ENCODE measurements at places on chromosomes 2 and 18. TPM values are rescaled to one million over a fixed set of nuclear protein-coding genes. Genes with fewer than 3 reads are reported as not detected.

SERPINB10 gene
- not detected for total RNA-seq

CD8B2 gene
- total RNA-seq: not detected

UGT1A5 gene
- not detected for total RNA-seq

GBX2 gene
- total RNA-seq: not detected

SLC35F5 gene
- total RNA-seq: 21.6 TPM

DNA sequence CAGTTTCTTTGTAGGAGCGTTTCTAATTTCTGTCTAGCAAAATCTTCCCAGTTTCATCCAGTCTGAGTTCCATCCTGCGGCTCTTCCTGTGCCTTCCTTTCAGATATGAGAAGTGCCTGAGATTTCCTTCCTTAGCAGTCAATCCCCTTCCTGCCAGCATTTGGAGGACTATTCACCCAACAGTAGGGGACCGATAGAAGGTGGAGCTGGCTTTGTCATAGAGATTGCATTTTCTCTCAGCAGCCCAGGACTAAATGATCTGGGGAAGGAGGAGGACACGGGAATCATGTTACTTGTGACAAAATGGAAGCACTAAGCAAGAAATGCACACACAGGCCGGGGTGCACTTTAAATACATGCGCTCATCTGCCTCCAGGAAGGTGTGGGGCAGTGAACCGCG lies 5.6 kb upstream of the SMIM21 start:
- no peak overlapping the region for H3K4me3 ChIP-seq
- DNase-seq: no peak
- no peaks in the 10 kb centered on the region for H3K36me3 ChIP-seq
- no peaks in the 10 kb centered on the region for H3K4me1 ChIP-seq
- H3K27me3 ChIP-seq: peaks cover 19% of the 10 kb centered on the region

GRCh38 chr2:184527058-184527457 lies 71.3 kb upstream of the ZNF804A start:
- no peaks in the 10 kb centered on the region for H3K27me3 ChIP-seq
- no peak overlapping the region for H3K4me3 ChIP-seq
- no peaks in the 10 kb centered on the region for H3K36me3 ChIP-seq
- H3K4me1 ChIP-seq: no peaks in the 10 kb centered on the region
- no peak for DNase-seq
- no peak overlapping the region for H3K27ac ChIP-seq

GRCh38 chr2:27795868-27796277 lies 24.4 kb downstream of the MRPL33 start:
- H3K36me3 ChIP-seq: no peaks in the 10 kb centered on the region
- H3K27me3 ChIP-seq: no peaks in the 10 kb centered on the region

DNA sequence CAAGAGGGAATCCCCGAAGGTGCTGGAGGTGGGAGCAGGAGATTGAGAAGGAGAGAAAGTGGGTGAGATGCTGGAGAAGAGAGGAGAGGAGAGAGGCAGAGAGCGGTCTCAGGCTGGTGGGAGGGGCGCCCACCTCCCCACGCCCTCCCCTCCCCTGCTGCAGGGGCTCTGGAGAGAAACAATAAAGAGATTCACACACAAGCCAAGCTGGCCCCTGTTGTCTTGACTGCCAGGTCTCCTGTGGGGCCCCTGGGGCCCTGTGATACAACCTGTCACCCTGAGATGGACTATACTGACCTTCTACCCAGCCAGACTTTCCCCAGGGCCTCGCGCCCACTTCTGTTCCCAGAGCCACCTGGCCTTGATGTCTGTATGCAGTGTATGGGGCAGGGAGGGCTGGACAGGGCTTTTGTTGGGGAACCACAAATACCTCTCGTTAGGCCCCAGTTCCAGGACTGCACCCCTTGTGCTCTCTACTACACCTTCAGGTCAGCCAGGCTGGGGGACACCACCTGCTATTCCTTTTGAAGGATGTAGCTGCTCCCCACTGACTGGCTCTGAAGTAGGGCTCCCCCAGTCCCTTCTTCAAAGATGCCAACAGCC lies 8.0 kb upstream of the SPEG start:
- no peak overlapping the region for H3K4me3 ChIP-seq
- H3K36me3 ChIP-seq: no peaks in the 10 kb centered on the region
- H3K4me1 ChIP-seq: no peaks in the 10 kb centered on the region
- no peak for DNase-seq

GRCh38 chr2:188280811-188281222 lies 10.9 kb upstream of the GULP1 start:
- no peak overlapping the region for H3K27ac ChIP-seq
- no peak for DNase-seq
- H3K36me3 ChIP-seq: no peaks in the 10 kb centered on the region
- H3K4me1 ChIP-seq: no peaks in the 10 kb centered on the region
- H3K27me3 ChIP-seq: no peaks in the 10 kb centered on the region

DNA sequence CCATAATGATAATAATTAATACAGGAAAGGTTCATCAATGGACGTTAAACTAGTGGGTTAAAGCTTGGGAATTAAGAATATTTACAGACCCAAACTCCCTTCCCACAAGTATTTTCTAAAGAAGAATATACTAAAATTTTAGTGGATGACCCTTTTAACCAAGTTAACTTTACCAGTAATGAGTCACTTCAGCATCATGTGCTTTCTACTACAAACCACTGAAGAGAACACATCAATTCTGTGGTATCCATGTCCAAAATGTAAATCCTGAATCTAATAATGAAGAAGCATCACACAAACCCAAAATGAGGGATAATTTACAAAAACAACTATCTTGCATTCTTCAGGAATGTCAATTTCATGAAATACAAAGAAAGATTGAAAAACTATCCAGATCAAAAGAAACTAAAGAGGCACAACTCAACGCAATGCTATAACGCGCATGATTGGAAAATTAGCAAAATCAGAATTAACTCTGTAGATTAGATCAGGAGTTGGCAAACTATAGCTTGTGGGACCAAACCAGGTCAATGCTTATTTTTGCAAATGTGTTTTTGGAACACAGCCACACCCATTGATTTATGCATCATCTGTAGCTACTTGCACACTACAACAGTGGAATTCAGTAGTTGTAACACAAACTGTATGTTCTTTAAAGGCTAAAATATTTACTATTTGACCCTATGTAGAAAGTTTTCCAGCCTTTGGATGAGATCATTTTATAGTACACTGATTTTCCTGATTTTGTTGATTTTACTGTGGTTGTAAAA lies 27.5 kb downstream of the COPS8 start:
- H3K27me3 ChIP-seq: no peaks in the 10 kb centered on the region
- H3K27ac ChIP-seq: no peak overlapping the region
- H3K4me3 ChIP-seq: no peak overlapping the region
- no peaks in the 10 kb centered on the region for H3K4me1 ChIP-seq
- no peak for DNase-seq
- H3K36me3 ChIP-seq: no peaks in the 10 kb centered on the region

GRCh38 chr2:120704696-120705095 lies 31.0 kb upstream of the GLI2 start:
- H3K27me3 ChIP-seq: peaks cover 13% of the 10 kb centered on the region
- H3K4me1 ChIP-seq: no peaks in the 10 kb centered on the region
- H3K4me3 ChIP-seq: no peak overlapping the region
- DNase-seq: no peak
- no peaks in the 10 kb centered on the region for H3K36me3 ChIP-seq

DNA sequence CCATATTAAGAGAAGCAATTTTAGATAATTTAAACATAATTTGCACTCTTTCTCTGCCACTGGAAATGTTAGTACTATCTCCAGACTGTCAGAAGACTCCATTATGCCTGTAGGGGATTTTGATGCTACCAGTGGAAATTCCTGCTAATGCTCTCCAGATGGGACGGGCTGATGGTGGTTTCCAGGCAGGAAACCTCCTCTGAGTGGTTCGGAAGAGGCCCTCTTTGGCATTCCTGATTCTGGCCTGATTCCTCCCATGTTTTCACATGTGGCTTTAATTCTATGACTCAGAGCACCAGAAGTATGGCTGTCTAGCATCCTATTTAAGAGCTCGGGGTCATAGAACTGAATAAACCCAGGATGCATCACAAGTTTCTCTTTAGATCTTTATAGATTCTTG lies 70.9 kb upstream of the ST6GAL2 start:
- no peaks in the 10 kb centered on the region for H3K36me3 ChIP-seq
- H3K27me3 ChIP-seq: no peaks in the 10 kb centered on the region
- H3K27ac ChIP-seq: no peak overlapping the region
- no peak overlapping the region for H3K4me3 ChIP-seq

GRCh38 chr2:168851674-168852320 lies 38.4 kb downstream of the SPC25 start:
- no peaks in the 10 kb centered on the region for H3K27me3 ChIP-seq
- H3K27ac ChIP-seq: no peak overlapping the region
- H3K4me3 ChIP-seq: no peak overlapping the region
- no peaks in the 10 kb centered on the region for H3K4me1 ChIP-seq

DNA sequence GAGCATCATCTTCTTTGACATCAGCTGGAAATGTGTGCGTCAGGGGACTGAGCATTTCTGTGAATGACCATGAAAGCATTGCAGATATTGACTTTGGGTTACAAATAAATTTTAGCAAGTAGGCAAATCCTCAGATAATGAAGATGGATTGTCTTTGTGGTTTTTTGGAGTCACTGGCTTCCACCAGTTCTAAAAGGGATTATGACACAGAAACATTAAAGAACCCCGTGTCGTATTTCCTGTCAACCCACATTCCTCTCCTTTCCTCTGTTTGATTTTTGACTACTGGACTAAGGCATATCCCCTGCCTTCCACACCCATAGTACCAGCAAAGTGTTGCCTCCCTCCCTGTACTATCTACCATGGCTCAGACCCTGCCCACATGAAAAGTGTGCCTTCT lies 268.1 kb downstream of the MYO3B start:
- H3K4me1 ChIP-seq: no peaks in the 10 kb centered on the region
- H3K4me3 ChIP-seq: no peak overlapping the region
- no peak for DNase-seq
- no peaks in the 10 kb centered on the region for H3K36me3 ChIP-seq
- H3K27me3 ChIP-seq: peaks cover 7% of the 10 kb centered on the region

GRCh38 chr2:120504936-120505705 lies 159.2 kb downstream of the INHBB start:
- H3K27me3 ChIP-seq: no peaks in the 10 kb centered on the region
- no peak overlapping the region for H3K4me3 ChIP-seq
- no peak overlapping the region for H3K27ac ChIP-seq

DNA sequence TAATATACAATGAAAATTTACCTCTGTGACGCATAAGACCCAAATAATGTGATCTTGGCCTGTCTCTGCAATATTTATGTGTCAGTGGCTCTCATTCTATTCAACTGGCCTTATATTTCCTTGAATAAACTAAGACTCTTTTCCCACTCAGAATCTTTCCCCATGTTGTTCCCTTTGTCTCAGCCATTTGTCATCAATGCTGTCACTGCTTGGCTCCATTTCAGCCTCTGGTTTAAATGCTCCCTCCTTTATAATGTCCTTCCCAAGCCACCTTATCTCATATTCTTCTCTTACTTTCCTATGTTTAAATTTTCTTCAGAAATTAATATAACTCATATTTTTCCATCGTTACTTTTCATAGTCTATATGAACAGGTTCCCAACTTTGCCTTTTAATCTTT lies 158.3 kb upstream of the DTNA start:
- no peaks in the 10 kb centered on the region for H3K27me3 ChIP-seq
- H3K4me1 ChIP-seq: no peaks in the 10 kb centered on the region
- DNase-seq: no peak
- no peaks in the 10 kb centered on the region for H3K36me3 ChIP-seq
- no peak overlapping the region for H3K27ac ChIP-seq

DNA sequence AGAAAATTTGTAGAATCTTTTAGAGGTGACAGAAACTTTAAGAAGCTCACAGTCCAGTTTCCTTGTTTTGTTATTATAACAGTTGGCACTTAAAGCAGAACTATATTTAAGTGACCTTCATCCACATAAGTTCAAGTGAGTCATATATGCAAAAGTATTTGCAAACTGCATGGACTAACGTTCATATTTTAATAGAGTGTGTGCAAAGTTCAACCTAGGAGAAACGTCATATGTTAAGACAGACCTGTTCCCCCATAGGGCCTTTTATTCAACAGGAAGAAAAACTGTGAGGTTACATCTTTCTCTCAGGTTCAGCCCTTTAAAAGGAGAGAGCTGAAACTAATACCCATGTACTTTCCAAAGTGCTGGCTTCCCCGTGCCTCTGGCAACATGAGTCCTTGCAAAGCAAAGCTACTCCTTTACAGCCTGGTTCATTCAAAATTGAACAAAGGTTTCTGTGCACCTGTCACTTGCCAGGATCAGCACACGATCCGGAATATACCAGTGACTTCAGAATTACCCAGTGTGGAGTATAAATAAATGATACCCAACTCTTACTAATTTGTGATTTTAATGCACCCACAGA lies 280.0 kb upstream of the RAB12 start:
- H3K36me3 ChIP-seq: no peaks in the 10 kb centered on the region
- no peak for DNase-seq
- no peaks in the 10 kb centered on the region for H3K4me1 ChIP-seq
- no peaks in the 10 kb centered on the region for H3K27me3 ChIP-seq
- H3K27ac ChIP-seq: no peak overlapping the region
- H3K4me3 ChIP-seq: no peak overlapping the region

DNA sequence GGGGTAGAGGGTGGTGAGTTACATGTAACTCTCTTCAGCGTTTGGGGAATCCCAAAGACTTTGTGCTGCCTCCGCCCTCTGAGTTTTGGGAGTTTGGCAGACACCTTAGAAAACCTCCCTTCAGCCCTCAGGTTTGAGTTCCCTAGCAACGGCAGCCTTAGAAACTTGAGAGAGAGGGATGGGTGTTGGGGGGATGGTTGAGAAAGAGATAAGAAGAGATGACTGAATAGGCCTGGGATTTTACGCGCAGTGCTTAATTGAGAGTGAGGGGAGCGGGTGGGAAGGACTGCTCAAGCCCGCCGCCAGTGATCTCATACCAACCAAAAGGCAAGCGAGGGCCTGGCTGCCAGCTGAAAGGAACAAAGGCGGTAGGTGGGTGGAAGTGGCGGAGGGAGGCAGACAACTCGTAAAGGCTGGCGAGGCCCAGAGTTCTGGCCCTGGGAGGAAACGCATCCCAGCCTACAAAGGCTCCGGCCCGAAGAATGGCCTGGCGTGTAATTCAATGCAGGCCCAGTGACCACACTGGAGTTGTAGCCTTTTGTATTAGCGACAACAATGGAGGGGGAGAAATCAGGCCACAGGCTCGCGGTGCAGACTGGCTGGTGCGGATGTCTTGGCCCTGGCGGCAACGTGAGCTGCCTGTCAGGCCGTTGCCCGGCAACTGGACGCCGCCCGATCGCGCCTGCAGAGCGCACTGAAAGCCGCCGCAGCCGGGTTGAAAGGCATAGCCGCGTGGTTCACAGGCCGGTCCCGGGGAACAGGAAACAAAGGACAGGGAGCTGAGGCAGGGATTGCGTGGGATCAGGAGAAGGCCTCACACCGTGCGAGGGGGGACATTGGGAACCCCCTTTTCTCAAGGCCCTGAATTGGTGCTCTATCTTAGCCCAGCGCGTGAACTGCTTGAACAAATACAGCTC lies 39.9 kb upstream of the DARS1 start:
- H3K27me3 ChIP-seq: no peaks in the 10 kb centered on the region
- peaks cover 3% of the 10 kb centered on the region for H3K4me1 ChIP-seq
- H3K27ac ChIP-seq: no peak overlapping the region
- H3K36me3 ChIP-seq: peaks cover 4% of the 10 kb centered on the region

GRCh38 chr18:57959278-57959677 lies 84.7 kb upstream of the NEDD4L start:
- H3K27ac ChIP-seq: no peak overlapping the region
- no peaks in the 10 kb centered on the region for H3K36me3 ChIP-seq
- peaks cover 21% of the 10 kb centered on the region for H3K27me3 ChIP-seq
- no peaks in the 10 kb centered on the region for H3K4me1 ChIP-seq
- no peak overlapping the region for H3K4me3 ChIP-seq
- no peak for DNase-seq

- DNase-seq: no peak
- H3K27ac ChIP-seq: no peak overlapping the region
- H3K36me3 ChIP-seq: peaks cover 37% of the 10 kb centered on the region
Measured at GRCh38 chr18:9521770-9522169, 46.5 kb downstream of the RALBP1 start.
